A172 (cell line): ENCODE measurements at places on chromosomes 2 and 18. TPM values are rescaled to one million over a fixed set of nuclear protein-coding genes. Genes with fewer than 3 reads are reported as not detected.

- peak; percentile 27 for DNase-seq
Observed at GRCh38 chr2:74755386-74755785, 78.5 kb upstream of the HK2 start.

DNA sequence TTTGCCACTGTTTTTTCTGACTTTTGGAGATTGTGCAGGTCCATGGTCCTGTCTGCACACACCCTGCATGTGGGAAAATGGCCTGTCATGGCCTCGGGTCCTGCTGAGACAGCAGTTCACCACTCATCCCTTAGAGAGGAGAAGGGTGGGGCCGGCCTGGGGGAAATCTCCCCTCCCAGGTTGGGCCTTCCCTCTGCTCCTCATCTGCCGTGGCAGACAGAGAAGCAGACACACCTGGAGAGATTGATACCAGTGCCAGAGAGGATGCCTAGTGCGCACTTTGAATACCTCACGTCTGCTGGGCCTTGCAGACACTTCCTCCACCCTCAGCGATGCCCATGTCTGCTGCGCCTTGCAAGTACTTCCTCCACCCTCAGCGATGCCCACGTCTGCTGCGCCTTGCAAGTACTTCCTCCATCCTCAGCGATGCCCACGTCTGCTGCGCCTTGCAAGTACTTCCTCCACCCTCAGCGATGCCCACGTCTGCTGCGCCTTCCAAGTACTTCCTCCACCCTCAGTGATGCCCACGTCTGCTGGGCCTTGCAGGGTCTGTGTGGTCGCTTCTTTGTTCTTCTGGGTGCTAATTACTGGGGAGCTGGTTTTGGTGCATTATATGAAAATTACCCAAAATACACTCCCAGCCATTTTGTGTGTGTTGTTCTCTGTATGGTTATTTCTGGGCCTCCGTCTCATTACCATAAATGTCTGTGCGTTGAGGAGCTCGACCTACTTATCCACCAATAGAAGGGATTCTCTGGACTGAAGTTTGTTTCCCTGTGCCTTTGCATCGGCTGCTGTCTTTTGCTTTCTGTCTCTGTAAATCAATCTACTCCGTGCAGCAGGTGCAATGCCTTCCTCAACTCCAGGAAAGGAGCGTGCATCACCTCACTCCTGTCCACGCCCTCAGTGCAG, 186.9 kb upstream of the PXDN start:
- DNase-seq, result no peak

DNA sequence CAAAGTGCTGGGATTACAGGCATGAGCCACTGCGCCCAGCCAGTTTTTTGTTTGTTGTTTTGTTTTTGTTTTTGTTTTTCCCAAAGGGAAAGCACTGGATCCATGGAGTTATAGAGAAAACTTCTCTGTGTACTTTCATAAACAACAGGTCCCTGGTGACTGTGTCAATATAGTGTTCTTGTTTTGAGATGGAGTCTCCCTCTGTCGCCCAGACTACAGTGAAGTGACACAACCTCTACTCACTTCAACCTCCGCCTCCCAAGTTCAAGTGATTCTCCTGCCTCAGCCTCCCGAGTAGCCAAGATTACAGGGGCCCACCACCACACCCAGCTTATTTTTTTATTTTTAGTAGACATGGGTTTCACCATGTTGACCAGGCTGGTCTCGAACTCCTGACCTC, 16.5 kb downstream of the USP34 start:
- no peak for DNase-seq

DNA sequence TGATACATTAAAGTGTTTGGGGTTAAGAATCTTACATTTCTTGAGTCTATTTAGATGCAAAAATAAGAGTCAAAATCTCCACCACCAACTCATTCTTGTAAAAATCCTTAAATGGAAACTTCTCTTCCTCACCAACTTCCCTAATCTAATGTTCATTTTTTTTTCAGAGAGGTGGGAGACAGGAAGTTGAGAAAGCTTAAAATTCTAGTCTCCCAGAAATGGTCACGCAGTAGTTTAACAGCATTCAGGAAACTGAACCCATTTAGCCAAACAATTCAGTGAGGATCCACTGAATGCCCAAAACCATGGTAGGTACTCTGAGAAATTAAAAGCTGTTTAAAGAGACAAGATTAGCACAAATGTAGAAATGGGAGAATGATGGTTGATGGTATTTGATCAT, 69.0 kb downstream of the TXNL1 start:
- no peak for DNase-seq

- peak; percentile 54 for DNase-seq
Observed at GRCh38 chr18:77206676-77207374, 42.8 kb upstream of the GALR1 start.

The PJVK gene
- total RNA-seq, result 0.31 and 0.55 TPM in 2 replicates

GRCh38 chr2:81658227-81658626, 1353.7 kb upstream of the LRRTM1 start:
- peak; percentile 100 for DNase-seq

The NPHP1 gene
- total RNA-seq, result 17.4 and 25.7 TPM in 2 replicates

GRCh38 chr2:177694348-177694747, 301.8 kb downstream of the AGPS start:
- no peak for DNase-seq

The CYP27C1 gene
- 1.1 and 3.0 TPM in 2 replicates for total RNA-seq

GRCh38 chr2:219603771-219604170, 6.1 kb downstream of the STK11IP start:
- DNase-seq, result no peak

DNA sequence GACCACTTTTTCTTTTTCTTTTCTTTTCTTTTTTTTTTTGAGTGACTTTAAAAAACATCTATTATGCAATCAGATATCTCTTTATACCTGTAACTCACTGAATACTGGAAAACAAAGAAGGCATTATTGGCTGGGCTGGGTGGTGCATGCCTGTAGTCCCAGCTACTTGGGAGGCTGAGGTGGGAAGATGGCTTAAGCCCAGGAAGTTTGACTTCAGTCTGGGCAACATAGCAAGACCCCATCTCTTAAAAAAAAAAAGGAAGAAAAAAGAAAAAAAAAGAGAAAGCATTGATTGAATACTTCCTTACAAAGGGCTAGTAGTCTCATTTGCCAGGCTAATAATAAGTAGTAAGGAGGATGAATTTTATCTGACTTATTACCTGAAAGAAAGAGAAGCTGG, 2.7 kb upstream of the MTCL1 start:
- DNase-seq, result no peak

DNA sequence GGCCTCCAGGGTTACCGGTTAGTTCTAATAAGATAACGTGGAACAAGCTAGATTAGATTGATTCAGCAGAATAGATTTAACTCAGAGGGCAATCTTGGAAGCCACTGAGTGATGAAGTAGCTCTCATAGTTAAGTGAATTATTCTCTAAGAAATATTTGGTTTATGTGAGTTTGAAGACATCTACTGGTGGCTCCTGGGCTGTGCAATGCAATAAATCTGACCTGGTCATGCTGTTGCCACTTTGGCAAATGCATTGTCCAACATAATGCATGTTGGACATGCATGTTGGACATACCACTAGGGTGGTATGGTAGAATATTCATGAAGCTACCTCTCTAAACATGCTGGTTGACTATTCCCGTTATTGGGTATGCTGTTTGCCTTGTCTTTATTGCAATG, 493.7 kb upstream of the VRK2 start:
- no peak for DNase-seq

The SIX2 gene
- total RNA-seq, result not detected in 2 replicates

DNA sequence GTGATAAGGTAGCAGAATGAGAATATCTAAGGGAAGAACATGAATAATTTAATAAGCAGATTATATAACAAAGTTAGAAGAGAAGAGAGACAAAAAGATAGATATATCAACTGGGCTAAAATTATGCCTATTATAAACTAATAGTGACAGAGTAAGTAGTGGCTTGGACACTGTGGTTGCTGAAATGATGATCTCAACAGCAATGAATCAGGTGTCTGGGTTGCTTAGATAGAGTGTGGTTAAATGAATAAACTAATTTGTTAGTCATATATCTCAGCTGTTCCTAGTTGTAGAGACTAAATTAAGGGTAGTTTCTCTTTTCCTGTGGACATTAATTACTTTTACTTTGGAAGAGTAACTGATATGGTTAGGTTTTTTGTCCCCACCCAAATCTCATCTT, 1485.4 kb upstream of the CELF4 start:
- peak; percentile 44 for DNase-seq

- DNase-seq, result no peak
Observed at GRCh38 chr2:168641636-168642035, 160.8 kb upstream of the NOSTRIN start.

The CNGA3 gene
- total RNA-seq, result not detected in 2 replicates

The EFR3B gene
- total RNA-seq, result 2.2 TPM in 2 replicates

- no peak for DNase-seq
Observed at GRCh38 chr2:16214391-16214790, 274.0 kb downstream of the MYCN start.

GRCh38 chr18:26103579-26103978, 13.2 kb upstream of the SS18 start:
- no peak for DNase-seq

DNA sequence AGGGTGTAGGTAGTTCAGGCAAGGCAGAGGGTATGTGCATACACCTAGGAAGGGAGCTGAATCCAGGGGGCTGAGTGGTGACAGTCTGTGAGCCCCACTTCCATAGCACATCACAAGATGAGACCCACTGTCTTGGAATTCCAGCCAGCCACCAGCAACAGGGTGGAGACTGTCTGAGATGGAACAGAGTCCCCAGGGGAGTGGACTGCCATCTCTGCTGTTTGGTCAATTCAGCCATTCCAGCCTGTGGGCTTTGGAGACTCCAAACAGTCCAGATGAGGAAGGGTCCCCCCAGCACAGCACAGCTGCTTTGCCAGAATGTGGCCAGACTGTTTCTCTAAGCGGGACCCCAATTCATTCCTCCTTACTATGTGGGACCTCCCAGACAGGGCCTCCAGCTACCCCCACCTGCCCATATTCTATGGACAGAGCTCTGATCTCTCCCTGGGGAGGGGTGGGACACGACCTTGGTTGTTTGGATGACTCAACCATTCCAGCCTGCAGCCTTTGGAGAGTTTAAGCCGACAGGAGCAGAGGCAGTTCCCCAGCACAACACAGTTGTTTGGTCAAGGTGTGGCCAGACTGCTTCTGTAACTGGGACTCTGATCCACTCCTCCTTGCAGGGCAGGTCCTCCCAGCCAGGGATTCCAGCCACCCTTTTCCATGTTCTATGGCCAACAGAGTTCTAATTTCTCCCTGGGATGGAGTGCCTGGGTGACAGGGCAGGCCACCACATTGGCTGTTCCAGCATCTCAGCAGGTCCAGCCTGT, 178.0 kb downstream of the RND3 start:
- no peak for DNase-seq

GRCh38 chr2:73749314-73749713, 12.2 kb upstream of the TPRKB start:
- no peak for DNase-seq

The CREG2 gene
- 0.62 and 0.69 TPM in 2 replicates for total RNA-seq

DNA sequence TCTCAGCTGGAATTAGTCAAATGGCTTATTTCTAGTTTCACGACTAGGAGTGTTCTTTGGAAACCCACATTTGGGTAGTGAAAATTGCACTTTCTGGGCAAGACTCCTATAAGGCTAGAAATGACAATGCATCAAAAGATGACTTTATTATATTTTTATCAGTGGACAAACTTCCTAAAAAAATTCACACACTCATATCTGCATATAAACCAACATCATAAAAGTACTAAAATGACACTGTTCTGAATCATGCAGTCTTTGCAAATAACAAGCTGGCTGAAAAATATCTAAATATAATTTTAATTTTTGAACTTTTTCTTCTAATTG, 17.6 kb downstream of the MXD1 start:
- no peak for DNase-seq

DNA sequence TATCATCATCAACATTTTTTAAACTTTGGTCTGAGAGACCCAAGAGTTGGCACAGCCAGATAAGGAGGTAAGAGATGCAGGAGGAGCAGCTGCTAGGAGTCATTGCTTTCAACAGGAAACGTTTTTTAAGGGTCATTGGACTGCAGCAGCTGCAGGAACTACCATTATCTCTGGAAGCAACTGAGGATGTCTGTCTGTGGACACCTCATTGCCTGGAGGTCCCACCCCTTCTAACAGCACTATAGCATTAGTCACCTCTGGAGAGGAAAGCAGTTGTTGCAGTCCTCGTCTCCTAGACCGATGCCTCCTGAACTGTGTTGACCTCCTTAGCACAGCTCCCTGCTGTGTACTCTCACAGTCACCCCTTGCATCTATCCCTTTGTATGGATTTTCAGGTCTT, 21.5 kb upstream of the FSHR start:
- DNase-seq, result no peak

DNA sequence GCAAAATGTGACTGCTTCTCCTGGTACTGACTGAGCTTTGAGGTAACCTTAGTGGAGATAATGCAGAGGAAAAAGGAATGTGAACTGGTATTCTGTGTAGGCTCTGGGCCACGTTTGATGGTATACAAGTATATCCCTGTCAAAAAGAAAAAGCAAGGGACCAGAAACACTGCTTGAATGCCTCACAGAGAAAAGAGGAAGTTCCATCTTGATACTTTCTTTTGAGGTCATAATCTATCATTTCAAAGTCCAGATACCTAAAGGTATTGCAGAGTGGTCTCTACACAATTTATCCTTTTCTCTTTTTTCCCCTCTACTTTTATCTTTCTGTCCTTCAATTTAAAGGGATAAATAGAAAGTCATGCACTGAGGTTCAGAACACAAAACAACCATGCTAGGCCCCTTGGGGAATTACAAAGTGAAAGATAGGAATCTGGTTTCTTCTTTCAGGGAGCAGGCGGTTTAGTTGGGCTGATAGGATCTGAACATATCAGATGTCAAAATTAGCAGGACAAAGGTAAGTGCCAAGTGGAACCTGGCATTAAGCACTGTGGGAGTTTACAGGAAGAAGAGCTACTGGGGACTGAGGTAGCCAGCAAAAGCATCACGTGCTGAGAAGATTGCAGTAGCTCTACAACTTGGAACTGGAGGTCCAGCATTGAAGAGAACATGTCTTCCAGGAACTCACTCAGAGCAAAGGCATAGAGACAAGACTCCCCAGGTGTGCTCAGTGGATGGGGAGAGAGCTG, 121.2 kb downstream of the LYPD6 start:
- DNase-seq, result no peak

GRCh38 chr2:3300224-3300995, 77.2 kb downstream of the EIPR1 start:
- DNase-seq, result no peak

DNA sequence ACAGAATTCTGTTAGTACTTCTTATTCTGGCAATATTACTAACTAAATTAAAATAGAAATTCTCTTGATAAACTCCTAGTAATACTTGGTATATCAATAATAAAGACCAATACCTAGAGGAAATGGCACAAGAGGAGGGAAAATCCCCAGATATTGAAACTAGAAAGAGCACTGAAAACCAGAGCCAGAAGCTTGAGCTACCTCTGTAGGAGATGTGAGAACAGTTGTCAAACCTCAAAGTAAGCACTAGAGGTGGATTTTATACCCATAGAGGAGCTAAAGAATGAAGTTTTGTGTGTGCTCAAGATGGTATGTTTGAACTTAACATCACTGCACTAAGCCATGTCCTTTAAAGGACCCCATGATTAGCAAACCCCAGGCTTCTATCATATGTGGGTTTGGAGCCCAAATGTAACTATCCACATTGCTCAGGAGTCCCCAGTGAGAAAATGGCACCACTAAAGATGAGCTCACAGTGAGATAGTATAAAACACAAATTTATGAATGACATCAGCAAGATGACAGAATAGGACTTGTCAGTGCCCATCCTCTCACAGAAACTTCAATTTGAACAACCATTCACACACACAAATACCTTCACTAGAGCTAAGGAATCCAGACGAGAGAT, 122.1 kb downstream of the PKP4 start:
- DNase-seq, result no peak

The CTAGE1 gene
- total RNA-seq, result not detected in 2 replicates
